IPS DF 6.9 (cell line): ENCODE measurements at places on chromosomes 12 and 14.

- DNase-seq: no peak
These were observed 144.3 kb downstream of the CHST11 start for GRCh38 chr12:104600790-104601739.

- DNase-seq: no peak
These were observed 803.7 kb upstream of the TMEM132C start for GRCh38 chr12:127463237-127463636.

GRCh38 chr12:131378861-131379665, 331.8 kb upstream of the SFSWAP start:
- no peak for DNase-seq

GRCh38 chr12:12483438-12483837, 79.2 kb downstream of the DUSP16 start:
- no peak for DNase-seq

- peak; percentile 16 for DNase-seq
These were observed 242.0 kb upstream of the MDGA2 start for GRCh38 chr14:47917344-47917954.

DNA sequence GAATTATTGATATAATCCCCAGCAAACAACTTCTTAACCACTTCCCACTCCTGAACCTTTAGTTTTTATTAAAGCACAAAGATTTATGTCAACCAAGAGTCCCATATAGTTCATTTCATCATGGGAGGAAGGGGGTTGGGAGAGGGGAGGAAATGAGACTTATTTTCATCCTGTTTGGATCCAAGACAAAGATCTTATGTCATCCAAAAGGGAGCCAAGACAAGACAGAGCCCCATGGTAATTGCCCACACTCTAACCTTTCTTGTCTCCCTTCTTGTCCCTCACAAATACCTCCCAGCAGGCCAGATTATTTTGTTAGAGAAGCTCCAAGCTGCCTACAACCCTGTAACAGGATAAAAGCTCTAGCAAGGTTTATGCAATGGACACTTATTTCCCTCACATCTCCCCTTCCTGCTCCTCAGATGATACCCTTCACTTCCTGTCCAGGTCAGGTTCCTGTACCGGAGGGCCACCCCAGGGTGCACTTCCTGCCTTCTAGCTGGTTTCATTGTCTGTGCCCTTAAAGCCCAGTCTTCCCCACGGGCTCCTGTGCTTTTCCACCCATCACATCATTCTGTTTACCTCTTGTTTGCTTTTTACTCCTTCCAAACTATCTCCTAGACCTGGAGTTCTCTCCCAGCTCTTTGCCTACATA, 123.7 kb upstream of the MDM1 start:
- no peak for DNase-seq

GRCh38 chr14:28983279-28983678, 216.7 kb downstream of the FOXG1 start:
- no peak for DNase-seq

DNA sequence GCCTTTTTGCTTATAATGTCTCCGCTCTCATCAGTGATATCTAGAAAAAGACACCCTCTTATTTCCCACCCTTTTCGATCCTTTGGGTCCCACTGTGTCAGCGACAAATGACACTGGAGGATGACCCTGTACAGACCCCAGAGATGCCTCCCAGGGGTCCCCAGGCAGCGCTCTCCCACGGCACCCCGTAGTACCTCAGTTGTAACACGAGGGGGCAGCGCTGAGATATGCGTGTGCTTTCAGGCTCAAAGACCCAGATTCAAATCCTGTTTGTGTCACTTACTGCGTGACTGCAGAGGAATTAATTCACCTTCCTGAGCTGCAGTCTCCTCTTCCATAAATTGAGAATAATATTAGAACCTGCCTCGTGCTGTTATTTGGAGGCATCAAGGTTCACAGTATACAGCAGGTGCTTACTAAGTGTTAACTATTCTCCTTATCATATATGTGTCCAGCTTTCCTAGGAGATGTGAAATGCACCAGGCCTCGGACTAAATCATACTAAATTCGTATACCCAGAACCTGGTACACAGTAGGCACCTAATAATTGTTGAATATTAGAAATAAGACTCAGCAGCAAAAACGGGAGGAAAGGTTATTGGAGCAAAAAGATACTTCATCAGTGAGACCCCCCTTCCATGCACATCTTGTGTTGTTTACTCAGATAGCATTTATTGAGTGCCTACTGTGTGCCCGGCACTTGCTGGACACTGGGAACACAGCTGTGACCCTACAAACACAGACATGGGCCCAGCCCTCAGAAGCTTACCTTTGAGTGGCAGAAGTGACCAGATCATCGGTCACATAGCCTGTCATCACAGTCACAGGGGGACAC, 99.9 kb downstream of the PHETA1 start:
- peak; percentile 25 for DNase-seq

DNA sequence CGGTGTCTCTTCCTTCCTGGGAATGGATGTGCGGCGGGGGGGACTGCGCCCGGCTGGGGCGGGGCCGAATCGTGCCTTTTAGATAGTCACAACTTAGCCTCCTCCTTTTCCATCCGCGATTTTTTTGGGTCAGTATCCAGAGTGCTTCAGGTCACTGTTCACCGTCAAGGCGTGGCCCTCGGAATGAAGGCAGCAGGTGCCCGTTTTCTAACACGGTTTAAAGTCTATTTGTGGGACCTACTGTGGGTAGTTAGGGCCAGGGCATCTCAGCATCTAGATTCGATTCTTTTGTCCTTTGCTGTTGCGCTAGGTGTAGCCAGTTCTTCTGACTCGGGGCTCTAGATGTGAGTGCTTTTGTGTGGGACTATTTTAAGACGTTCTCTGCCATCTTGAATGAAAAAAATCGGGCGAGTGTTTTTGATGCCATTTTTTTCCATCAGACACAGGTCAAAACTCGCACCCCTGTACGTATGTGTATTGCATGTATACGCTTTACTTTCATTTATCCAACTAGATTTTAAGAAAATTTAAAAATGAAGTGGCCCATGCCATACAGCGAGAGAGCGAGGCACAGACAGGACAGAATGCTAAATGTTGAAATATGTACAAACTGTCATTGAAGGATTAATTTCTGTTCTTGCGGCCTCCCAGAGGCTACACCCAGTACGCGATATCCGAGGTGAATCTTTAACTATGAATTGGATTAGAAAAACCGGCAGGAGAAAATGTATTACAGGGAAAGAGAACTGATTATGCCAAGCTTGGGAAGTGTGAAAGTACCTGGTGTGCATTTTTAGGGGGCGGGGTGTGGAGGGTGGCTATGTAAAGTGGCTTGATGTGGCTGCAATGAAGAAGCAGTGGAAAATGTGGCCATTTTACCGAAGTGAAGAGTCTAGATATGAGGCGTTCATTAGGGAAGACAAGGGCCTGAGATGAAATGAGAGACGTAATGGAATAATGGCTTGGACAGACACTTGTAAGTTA, 835 bp downstream of the VEZT start:
- DNase-seq: no peak

- DNase-seq: no peak
These were observed 70.5 kb downstream of the TMX1 start for GRCh38 chr14:51310505-51310944.

DNA sequence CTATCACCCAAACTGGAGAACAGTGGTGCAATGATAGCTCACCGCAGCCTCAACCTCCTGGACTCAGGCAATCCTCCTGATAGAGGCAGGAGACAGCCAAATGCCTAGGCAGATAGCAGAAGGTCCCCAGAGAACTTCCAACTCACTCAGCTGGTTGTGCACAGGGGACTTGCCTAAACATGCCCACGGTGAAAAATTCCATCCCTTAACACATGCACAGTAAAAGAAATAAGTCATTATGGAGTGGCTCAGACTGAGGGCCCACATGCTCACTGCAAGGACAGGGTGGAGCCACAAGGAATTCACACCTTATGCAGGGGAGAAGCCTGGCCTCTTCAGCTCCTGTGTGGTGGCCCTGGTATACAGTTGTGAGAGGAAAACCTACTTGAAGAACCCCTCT, 525.8 kb upstream of the ATP2B1 start:
- no peak for DNase-seq

DNA sequence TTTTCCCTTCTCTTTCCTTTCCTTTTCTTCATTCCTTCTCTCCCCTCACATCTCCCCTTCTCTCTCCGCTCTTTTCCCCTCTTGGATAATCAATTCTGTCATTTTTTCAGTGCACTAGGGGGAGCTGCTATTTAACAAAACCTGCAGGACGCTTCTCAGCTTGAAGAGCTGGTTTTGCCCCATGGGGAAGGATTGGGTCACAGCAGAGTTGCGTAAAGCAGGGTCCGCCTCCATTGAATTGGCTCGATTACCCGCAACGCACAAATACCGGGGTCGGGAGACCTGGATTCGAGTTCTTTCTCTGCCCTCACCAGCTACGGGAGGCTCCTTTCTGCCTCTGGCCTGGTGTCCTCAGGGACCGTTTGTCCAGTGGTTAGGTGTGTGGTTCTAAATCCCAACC, 42.1 kb upstream of the CHGA start:
- peak; percentile 52 for DNase-seq

- DNase-seq: no peak
These were observed 26.9 kb downstream of the PPM1A start for GRCh38 chr14:60275932-60276331.

- no peak for DNase-seq
These were observed 124.4 kb downstream of the MED13L start for GRCh38 chr12:116153113-116153512.

DNA sequence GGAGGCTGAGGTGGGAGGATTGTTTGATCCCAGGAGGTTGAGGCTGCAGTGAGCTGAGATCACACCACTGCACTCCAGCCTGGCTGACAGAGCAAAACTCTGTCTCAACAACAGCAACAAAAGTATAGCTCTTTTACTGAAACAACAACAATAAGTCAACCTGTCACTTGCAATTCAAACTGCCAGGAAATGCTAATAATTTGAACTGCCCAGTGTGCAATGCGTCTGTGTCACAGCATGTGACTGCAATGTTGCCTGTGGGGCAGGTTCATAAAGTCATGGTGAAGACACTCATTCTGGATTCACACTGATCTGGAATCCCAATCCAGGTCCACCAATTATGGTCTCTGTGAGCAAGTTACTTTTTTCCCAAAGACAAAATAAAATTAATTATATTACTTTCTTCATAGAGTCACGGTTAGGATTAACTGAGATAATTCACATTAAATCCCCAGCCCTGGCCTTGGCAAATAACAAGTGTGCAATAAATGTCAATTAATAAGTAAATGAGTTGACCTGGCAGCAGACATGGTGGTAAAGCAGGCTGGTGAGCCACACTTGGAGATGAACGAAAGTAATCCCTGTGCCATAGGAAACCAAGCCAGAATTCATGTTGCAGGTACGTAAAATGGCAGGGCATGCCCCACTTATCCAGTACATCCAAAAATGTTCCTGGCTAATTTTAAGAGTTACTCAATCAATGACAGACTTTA, 89.1 kb upstream of the CPSF6 start:
- DNase-seq: no peak

- DNase-seq: no peak
These were observed 426.7 kb upstream of the DCN start for GRCh38 chr12:91609283-91609682.

DNA sequence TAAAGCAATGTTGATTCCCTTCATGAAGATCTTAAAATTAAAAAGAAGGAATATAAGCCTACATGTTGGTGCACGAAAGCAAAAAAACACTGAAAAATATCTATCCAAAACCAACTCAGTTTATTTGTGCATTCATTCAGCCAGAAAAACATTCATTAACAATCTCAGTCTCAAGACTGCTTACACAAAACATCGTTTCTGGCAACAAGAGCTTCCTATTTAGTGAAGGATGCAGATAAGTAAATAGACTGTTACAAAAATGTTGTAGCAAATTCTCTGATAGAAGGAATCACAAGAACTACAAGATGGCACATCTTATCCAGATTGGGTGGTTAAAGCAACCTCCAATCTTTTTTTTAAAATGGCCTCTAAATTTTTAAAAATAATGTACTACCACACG, 69.7 kb upstream of the DCN start:
- no peak for DNase-seq

GRCh38 chr14:103943673-103944072, 1.3 kb upstream of the RD3L start:
- DNase-seq: no peak

GRCh38 chr14:39265806-39266524, 32.2 kb downstream of the MIA2 start:
- no peak for DNase-seq

- no peak for DNase-seq
These were observed 13.4 kb upstream of the CDKL1 start for GRCh38 chr14:50410071-50410470.

DNA sequence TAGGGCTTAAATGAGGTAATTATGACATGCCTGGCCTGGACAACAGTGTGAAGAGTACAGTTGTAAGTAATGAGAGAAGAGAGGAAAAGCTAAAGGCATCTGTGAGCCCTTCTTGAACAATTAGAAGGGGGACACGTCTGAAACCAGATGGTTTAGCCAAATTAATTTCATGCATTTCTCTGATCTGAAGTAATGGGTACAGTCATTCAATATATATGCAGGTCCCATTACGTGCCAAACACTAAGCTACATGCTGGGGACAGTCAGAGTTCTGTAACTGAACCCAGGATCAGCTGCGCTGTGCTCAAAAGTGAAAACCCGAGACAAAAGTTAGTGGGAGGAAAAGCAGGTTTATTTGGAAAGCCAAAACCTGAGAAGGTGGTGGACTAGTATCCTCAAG, 207.2 kb upstream of the TMTC1 start:
- DNase-seq: no peak

DNA sequence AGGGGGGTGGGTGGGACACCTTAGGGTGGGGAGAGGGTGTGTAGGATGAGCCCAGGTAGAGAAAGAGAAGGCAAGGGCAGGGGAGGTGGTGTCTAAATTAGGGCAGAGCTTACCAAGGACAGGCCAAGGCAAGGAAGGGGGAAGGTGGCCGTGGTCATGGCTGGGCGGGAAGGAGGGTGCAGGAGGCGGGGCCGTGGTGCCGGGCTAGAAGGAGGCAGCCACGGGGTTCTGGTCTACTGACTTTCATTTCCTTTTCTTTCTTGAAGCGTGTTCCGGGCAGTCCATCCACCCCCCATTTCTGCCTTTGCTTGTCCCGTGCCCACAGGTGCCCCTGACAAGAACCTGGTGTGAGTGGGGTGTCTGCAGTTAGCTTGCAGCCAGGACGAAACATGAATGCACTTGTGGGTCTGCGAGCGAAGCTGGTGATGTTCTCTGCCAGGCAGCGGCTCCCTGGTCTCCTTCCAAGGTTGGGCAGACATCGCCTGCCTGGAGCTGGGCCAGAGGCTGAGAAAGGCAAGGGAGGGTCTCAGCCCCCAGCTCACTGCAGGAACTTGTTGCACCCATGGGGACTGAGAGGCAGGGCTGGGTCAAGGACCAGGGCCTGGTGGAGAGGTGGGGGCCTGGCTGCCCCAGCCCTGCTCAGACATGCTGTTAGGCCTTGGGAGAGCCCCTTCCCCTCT, 58.2 kb downstream of the KIF26A start:
- DNase-seq: no peak

DNA sequence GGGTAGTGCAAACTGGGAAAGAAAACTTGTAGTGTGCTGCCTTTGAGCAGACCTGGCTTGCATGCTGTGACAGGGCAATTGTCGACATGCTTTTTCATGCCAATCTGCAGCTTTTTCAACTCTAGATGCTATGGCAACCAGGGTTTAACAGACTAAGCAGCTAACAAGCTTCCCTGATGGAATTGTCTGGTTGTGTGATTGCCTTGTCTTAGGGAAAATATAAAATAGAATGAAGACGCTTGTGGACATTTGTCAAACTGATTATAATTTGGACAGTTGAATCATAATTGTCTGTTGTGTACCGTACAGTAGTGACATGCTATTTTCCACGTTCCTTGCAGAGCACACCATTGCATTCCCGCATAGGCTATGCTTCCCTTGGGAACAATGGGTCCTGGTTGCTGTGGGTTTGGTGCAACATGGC, 113.0 kb downstream of the FOXG1 start:
- DNase-seq: no peak

- no peak for DNase-seq
These were observed 4.7 kb downstream of the SYNE2 start for GRCh38 chr14:63857466-63858030.
